Mesothelial cell of epicardium (in vitro differentiated cells): ENCODE measurements at places on chromosomes 2 and 18. TPM values are rescaled to one million over a fixed set of nuclear protein-coding genes. Genes with fewer than 3 reads are reported as not detected.

GRCh38 chr2:236208019-236208926, 40.1 kb upstream of the GBX2 start:
- no peak for DNase-seq
- H3K4me1 ChIP-seq: no peaks in the 10 kb centered on the region
- no peak overlapping the region for H3K4me3 ChIP-seq
- H3K27me3 ChIP-seq: peaks cover 8% of the 10 kb centered on the region

- H3K4me3 ChIP-seq: no peak overlapping the region
- no peak overlapping the region for H3K27ac ChIP-seq
- H3K36me3 ChIP-seq: no peaks in the 10 kb centered on the region
Observed at GRCh38 chr2:56099963-56100362, 83.8 kb upstream of the CCDC85A start.

DNA sequence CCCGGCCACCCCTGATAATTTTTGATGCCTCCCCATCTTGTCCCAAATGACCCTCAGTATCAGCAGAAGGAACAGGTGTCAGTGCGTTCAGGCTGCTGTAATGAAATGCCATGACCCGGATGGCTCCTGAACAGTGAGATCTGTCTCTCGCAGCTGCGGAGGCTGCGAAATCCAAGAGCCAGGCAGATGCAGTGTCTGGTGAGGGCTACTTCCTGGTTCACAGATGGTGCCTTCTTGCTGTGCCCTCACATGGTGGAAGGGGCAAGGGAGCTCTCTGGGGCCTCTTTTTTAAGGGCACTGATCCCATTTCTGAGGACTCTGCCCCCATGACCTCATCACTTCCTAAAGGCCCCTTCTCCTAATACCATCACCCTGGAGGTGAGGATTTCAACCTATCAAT, 152.2 kb downstream of the TWIST2 start:
- DNase-seq: no peak
- H3K36me3 ChIP-seq: peaks cover 5% of the 10 kb centered on the region
- peaks cover 48% of the 10 kb centered on the region for H3K4me1 ChIP-seq
- peaks cover 7% of the 10 kb centered on the region for H3K27me3 ChIP-seq

GRCh38 chr2:227864161-227864756, 7.2 kb upstream of the DAW1 start:
- H3K27me3 ChIP-seq: no peaks in the 10 kb centered on the region
- no peak overlapping the region for H3K4me3 ChIP-seq
- H3K36me3 ChIP-seq: no peaks in the 10 kb centered on the region
- no peak for DNase-seq

GRCh38 chr2:6828299-6828584, 37.5 kb downstream of the CMPK2 start:
- peak overlapping the region; percentile 91 for H3K27ac ChIP-seq
- H3K27me3 ChIP-seq: no peaks in the 10 kb centered on the region
- peaks cover 21% of the 10 kb centered on the region for H3K4me1 ChIP-seq
- H3K36me3 ChIP-seq: peaks cover 16% of the 10 kb centered on the region
- peak overlapping the region; percentile 9 for H3K4me3 ChIP-seq

- no peak overlapping the region for H3K27ac ChIP-seq
- H3K4me3 ChIP-seq: no peak overlapping the region
- no peaks in the 10 kb centered on the region for H3K4me1 ChIP-seq
- H3K27me3 ChIP-seq: peaks cover 3% of the 10 kb centered on the region
- DNase-seq: no peak
- H3K36me3 ChIP-seq: no peaks in the 10 kb centered on the region
Observed at GRCh38 chr2:110124939-110125691, 9.5 kb upstream of the MALL start.

GRCh38 chr2:113888641-113889470, 1.0 kb upstream of the ACTR3 start:
- no peaks in the 10 kb centered on the region for H3K27me3 ChIP-seq
- peak overlapping the region; percentile 99 for H3K4me3 ChIP-seq
- H3K27ac ChIP-seq: peak overlapping the region; percentile 100

GRCh38 chr2:218400167-218400929, 680 bp downstream of the CTDSP1 start:
- peak overlapping the region; percentile 94 for H3K4me3 ChIP-seq
- H3K36me3 ChIP-seq: peaks cover 12% of the 10 kb centered on the region

The GKN1 gene
- total RNA-seq: not detected in 3 replicates

The EGR4 gene
- 0.34 to 0.49 TPM (median 0.36 TPM) in 3 replicates for total RNA-seq

The MFSD2B gene
- 0.16 to 0.84 TPM (median 0.31 TPM) in 3 replicates for total RNA-seq

The MAB21L4 gene
- 2.0 to 3.2 TPM (median 2.4 TPM) in 3 replicates for total RNA-seq

The ST8SIA3 gene
- not detected in 3 replicates for total RNA-seq

The HOXD11 gene
- 1.9 to 3.0 TPM (median 2.2 TPM) in 3 replicates for total RNA-seq
